ENCODE measurements at places on chromosomes 12 and 14. TPM values are rescaled to one million over a fixed set of nuclear protein-coding genes. Genes with fewer than 3 reads are reported as not detected.
A peak's percentile ranks its signal among the peaks of the same experiment; 100 is the strongest.

DNA sequence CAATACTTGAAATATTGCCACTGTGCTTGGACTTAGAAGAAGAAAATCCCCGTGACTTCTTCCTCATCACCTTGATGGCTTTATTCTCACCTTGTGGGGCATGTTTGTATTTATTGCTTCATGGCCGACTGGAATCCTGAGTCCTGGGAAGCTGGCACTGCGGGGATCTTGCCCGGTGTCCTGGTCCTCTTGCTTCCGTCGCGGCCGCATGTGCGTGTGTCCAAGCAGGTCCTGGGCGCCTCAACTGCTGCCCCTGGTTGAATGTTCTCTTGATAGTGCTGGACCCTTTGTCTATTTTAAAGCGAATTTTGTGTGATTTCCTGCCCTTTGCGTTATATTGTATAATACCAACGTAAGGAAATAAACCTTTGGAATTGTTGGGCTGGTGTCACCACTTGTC, 6.3 kb upstream of the PUS1 start:
- no peak overlapping the region for H3K27ac ChIP-seq
- no peaks in the 10 kb centered on the region for H3K27me3 ChIP-seq
- H3K4me1 ChIP-seq = no peaks in the 10 kb centered on the region
- DNase-seq = no peak
- H3K4me3 ChIP-seq = no peak overlapping the region

GRCh38 chr12:62603811-62604098, 137.1 kb downstream of the MON2 start:
- no peaks in the 10 kb centered on the region for H3K27me3 ChIP-seq
- peaks cover 19% of the 10 kb centered on the region for H3K4me1 ChIP-seq
- H3K27ac ChIP-seq = peak overlapping the region; percentile 99
- DNase-seq = no peak

DNA sequence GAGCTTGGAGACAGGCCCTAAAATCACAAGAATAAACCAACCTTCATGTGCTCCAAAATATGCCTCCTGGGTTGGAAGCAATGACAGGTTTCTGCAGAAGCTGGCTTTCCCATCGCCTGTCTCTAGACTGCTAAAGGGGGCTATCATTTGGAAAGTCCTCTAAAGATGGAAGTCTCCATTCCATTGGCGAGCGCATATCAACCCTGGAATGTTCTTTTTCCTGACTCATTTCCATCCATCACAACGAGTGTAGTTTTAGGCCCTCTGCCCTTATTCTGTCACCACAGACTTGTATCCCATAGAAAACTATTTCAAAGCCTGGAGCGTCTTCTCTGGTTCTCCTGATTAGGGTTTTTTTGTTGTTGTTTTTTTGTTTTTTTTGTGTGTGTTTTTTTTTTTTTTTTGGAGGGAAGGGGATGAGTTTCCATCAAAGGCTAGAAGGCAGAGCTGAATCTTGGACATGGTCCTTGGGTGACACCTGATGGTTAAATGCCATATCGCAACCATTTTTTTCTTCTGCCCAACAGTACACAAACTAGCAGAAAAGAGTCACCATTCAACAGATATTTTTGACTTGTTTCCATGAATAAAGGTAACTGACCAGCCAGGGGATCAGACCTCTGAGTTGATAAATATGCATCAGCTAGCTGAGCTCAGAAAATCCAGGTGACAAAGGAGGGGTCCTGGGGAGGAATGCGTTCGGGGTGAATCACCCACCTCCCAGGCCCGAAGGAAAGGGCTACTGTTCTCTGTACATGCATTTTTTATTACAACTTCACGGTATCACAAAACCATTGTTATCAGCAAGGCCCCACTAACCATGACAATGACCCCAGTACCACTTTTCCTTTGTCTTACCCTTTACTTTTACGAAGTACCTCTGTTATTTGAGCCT, 40.5 kb downstream of the KCNA5 start:
- DNase-seq = peak; percentile 28
- no peaks in the 10 kb centered on the region for H3K4me1 ChIP-seq

DNA sequence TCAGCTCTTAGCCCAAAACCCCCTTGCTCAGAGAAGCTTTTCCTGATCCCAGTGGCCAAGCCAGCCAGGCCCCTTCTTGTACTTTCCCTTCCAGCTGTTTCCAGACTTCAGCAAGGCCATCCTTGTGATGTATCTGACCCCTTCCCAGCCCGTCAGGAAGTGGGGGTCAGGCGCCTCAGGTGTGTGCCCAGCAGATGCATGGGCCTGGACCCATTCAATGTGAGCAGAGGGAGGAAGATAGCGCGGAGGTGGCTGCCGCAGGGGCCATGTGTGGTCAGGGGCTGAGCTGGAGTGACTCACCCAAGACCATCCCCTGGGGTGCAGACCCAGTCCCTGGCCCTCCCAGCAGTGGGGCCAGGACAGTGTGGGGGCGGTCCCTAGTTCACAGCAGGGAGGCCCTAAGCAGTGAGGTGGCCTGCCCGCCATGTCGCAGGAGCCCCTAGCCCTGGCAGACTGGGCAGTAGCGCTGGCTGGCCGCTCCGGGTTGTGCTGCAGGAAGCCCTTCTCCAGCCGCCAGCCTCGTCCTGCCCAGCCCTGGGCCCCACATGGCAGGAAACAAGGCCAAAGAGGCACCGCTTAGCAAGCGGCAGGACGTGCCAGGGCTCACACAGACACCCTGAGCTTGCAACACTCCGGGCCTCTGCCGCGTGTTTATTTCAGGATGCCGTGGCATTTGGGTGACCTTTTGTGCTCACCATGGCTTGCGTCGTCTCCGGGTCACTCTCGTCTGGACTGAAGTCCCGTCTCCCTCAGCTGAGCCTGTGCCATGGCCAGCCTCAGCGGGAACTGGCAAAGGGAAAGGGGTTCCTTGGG, 12.0 kb downstream of the ADSS1 start:
- no peaks in the 10 kb centered on the region for H3K36me3 ChIP-seq
- peak; percentile 46 for DNase-seq
- no peak overlapping the region for H3K4me3 ChIP-seq
- H3K4me1 ChIP-seq = peaks cover 6% of the 10 kb centered on the region
- no peak overlapping the region for H3K27ac ChIP-seq
- H3K27me3 ChIP-seq = no peaks in the 10 kb centered on the region

The TAS2R19 gene
- total RNA-seq = 4.2 TPM

GRCh38 chr14:56159066-56159465, 40.9 kb downstream of the PELI2 start:
- peaks cover 57% of the 10 kb centered on the region for H3K4me1 ChIP-seq
- H3K36me3 ChIP-seq = no peaks in the 10 kb centered on the region
- H3K27me3 ChIP-seq = no peaks in the 10 kb centered on the region
- DNase-seq = no peak
- H3K4me3 ChIP-seq = no peak overlapping the region
- H3K27ac ChIP-seq = no peak overlapping the region

DNA sequence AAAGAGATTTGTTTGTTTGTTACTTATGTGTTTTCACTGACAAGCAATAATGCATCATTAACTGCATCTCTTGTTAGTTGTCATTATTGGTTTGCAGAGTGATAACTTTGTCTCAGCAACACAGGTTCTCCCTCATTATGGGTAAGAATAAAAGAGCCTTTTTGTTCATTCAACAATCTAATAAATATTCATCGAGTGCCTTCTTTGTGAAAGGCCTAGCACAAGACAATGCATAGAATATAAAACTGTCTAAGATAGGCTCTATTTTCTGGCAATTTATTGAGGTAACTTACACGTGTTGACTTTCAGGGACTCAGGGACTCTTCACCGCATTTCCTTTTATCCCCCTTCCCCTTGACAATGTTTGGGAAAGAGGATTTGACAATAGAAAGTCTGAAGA, 95.5 kb upstream of the KRR1 start:
- DNase-seq = no peak
- no peaks in the 10 kb centered on the region for H3K36me3 ChIP-seq
- H3K4me3 ChIP-seq = no peak overlapping the region

DNA sequence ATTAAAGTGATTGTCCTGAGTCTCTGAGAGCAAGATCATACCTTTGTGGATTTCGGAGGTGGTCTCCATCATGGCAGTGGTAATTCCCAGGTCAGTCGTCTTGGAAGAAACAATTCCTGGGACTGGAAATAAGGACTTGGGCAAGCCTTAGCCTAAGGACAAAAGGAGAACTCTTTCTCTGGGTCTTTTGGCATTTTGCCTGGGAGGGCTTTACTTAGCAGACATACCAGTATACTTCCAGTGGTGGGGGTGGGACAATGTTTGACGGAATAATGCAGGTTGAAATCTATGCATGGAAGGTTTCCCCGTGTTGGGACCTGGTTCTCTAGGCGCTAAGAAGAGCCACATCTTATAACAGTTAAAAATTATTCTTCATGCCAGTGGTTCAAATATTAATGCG, 70.4 kb upstream of the USP44 start:
- H3K27me3 ChIP-seq = no peaks in the 10 kb centered on the region
- H3K27ac ChIP-seq = no peak overlapping the region
- no peak overlapping the region for H3K4me3 ChIP-seq
- H3K36me3 ChIP-seq = no peaks in the 10 kb centered on the region
- peaks cover 37% of the 10 kb centered on the region for H3K4me1 ChIP-seq
- no peak for DNase-seq

All from body of pancreas (tissue), 4 donors.